ENCODE measurements at places on chromosomes 16 and 17.

- H3K36me3 ChIP-seq = no peaks in the 10 kb centered on the region
- no peak overlapping the region for H3K4me3 ChIP-seq
- H3K4me1 ChIP-seq = peaks cover 2% of the 10 kb centered on the region
- peaks cover 18% of the 10 kb centered on the region for H3K27me3 ChIP-seq
These were observed 50.3 kb upstream of the CLEC3A start for GRCh38 chr16:77972062-77972392.

- no peak for DNase-seq
- H3K4me1 ChIP-seq = no peaks in the 10 kb centered on the region
- no peak overlapping the region for H3K27ac ChIP-seq
These were observed 5.8 kb downstream of the MARVELD3 start for GRCh38 chr16:71631776-71632175.

- no peaks in the 10 kb centered on the region for H3K27me3 ChIP-seq
- no peak overlapping the region for H3K27ac ChIP-seq
- H3K4me3 ChIP-seq = no peak overlapping the region
These were observed 138.8 kb downstream of the MRM1 start for GRCh38 chr17:36740157-36740556.

DNA sequence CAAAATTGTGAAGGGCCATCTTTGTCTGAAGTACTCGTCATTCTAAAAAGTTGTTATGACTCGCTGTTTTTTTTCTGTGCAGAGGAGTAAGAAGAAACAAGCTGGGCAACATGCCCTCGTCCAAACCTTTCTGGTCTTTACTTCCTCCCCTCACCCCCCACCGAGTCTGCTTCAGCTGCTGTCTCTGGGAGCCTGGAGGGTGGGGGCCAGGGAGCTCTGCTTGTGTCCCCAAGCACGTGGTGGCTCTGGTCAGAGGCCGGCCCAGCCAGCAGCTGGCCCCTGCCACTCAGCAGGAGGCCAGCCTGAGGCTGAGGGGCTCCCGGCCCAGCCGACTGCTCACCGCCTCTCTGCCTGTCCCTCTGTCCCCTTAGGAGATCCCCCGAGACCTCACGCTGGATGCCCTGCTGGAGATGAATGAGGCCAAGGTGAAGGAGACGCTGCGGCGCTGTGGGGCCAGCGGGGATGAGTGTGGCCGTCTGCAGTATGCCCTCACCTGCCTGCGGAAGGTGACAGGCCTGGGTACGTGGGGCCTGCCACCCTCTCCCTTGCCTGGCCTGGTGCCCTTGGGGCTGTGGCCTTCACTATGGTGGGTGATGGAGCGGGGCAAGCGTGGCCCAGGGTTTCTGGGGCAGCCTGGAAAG, 53.7 kb upstream of the LGALS9 start:
- H3K27me3 ChIP-seq = no peaks in the 10 kb centered on the region
- no peak overlapping the region for H3K4me3 ChIP-seq
- DNase-seq = no peak
- H3K36me3 ChIP-seq = peaks cover 89% of the 10 kb centered on the region
- peaks cover 87% of the 10 kb centered on the region for H3K4me1 ChIP-seq

DNA sequence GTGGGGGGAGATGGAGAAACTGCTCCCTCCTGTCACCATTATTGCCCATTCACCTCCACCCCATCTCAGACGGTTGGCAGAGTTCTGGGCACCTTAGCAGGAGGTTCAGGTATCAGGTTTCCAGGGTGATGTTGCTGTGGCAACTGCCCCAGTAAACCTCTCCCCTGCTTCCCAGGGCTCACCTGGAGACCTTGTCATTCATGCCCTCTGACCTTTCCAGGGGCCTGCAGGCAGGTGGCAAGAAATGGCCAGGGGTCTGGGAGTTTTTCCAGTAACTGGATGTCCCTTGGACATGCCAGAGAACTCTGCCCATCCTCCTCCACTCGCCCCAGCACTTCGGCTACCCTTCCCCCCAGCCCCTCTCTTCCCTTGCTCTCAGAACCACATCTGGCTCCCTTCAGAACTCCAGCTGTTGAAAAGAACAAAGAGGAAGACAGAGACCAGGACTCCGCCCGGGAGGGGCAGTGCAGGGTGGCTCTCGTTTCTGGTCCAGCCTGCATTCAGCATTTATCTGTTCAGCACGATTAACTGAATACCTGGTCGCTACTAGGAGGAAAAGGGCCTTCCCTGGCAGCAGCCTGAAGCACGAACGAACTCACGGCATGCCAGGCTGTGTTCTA, 8.5 kb downstream of the MLLT6 start:
- H3K27ac ChIP-seq = peak overlapping the region; percentile 96
- H3K4me3 ChIP-seq = no peak overlapping the region
- H3K27me3 ChIP-seq = no peaks in the 10 kb centered on the region
- H3K4me1 ChIP-seq = peaks cover 68% of the 10 kb centered on the region
- peaks cover 98% of the 10 kb centered on the region for H3K36me3 ChIP-seq

GRCh38 chr16:84559311-84559932, 55.0 kb upstream of the MEAK7 start:
- H3K4me3 ChIP-seq = no peak overlapping the region
- H3K27me3 ChIP-seq = no peaks in the 10 kb centered on the region
- peaks cover 18% of the 10 kb centered on the region for H3K4me1 ChIP-seq
- DNase-seq = no peak

- H3K36me3 ChIP-seq = peaks cover 18% of the 10 kb centered on the region
- peaks cover 6% of the 10 kb centered on the region for H3K27me3 ChIP-seq
These were observed 390 bp downstream of the ZNRF1 start for GRCh38 chr16:74999219-74999608.

GRCh38 chr16:82616356-82616755, 10.4 kb upstream of the CDH13 start:
- H3K4me3 ChIP-seq = no peak overlapping the region
- no peaks in the 10 kb centered on the region for H3K4me1 ChIP-seq
- no peak overlapping the region for H3K27ac ChIP-seq
- H3K36me3 ChIP-seq = no peaks in the 10 kb centered on the region
- DNase-seq = no peak
- H3K27me3 ChIP-seq = peaks cover 6% of the 10 kb centered on the region

GRCh38 chr16:66598111-66598510, 6.4 kb upstream of the CMTM3 start:
- DNase-seq = no peak
- H3K36me3 ChIP-seq = no peaks in the 10 kb centered on the region
- peak overlapping the region; percentile 50 for H3K27ac ChIP-seq
- no peak overlapping the region for H3K4me3 ChIP-seq

DNA sequence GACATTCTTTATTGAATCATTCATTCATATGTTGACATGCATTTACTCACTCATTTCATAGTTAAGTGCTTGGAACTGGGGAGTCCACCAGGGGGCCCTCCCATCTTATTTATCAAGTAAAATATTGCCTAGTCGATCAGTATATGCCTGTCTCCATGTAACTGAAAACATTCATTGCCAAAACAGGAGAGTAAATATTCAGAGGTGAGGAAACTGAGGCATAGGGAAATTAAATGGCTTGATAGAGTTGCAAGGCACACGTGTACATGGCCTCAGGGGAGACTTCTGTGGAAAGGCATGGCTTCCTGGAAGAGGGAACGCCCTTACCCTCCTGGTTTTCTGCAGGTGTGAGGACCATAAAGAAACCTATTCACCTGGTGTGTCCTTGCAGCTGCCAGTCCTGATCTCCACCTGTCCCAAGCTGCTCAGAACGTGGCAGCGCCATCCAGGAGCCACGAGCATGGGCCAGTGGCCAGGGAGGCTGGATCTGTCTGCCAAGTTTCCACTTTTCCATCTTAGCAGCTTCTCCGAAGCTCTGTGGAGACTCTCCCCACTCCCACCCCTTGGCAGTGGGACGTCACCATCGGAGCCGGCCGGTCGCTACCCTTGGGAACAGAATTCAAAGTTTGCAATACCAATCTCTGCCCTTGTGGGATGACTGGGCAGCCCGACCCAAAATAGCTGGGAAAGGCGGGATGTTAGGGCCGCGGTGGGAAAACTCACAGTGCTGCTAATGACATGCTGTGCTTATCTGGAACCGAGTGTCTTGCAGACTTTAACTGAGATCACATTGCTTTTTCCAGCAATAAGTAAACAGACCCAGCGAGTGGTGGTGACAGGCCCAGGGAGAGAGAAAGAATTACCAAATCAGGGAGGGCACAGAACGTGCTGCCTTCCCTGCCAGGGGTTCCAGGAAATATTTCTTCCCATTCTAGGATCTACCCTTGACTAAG, 4.1 kb upstream of the C1QTNF1 start:
- no peak overlapping the region for H3K27ac ChIP-seq
- peaks cover 20% of the 10 kb centered on the region for H3K27me3 ChIP-seq
- no peak overlapping the region for H3K4me3 ChIP-seq
- no peaks in the 10 kb centered on the region for H3K36me3 ChIP-seq
- no peak for DNase-seq

DNA sequence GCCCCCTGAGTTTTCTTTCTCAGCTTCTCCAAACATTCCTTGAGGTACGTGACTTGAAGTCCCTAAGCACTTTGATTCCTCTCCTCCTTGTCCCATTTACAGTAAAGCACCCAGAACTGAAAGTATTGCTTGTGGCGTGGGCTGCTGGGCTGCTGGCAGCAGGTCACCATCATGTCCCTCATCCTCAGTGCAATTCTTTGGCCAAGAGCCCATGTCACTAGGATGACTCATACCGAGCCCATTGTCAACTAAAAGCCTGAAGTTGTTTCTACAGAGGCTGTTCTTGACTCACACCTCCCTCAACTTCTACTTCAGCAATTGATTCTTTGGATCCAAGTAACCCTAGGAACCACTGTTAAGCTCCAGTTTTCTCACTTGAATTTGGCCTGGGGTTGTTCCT, 54.3 kb downstream of the KPNA2 start:
- peaks cover 38% of the 10 kb centered on the region for H3K4me1 ChIP-seq
- H3K27me3 ChIP-seq = no peaks in the 10 kb centered on the region
- no peak overlapping the region for H3K4me3 ChIP-seq
- H3K36me3 ChIP-seq = no peaks in the 10 kb centered on the region

DNA sequence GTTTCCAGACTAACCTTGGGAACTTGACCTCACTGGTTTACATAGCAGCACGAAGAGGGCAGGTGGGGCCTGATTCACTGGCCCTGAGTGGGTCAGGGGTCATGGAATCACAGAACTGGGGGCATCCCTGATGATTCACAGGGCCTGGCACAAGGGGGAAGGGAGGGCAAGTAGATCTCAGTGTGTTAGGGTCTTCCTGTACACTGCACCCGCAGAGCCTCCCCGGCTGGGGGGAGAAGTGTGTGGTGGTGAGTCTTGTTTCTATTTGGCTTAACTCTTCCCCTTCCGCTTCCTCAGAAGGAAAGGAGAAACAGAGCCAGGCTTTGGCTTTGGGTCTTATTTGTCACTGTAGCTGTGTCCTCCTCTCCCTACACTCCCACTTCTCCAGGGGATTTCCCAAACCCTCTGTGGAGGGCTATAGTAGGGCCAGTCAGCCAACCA, 3.7 kb downstream of the STARD3 start:
- H3K27ac ChIP-seq = peak overlapping the region; percentile 71
- H3K36me3 ChIP-seq = peaks cover 15% of the 10 kb centered on the region
- peaks cover 72% of the 10 kb centered on the region for H3K4me1 ChIP-seq
- no peak for DNase-seq
- no peak overlapping the region for H3K4me3 ChIP-seq

GRCh38 chr17:59769887-59770286, 62.4 kb downstream of the VMP1 start:
- H3K4me1 ChIP-seq = peaks cover 47% of the 10 kb centered on the region

DNA sequence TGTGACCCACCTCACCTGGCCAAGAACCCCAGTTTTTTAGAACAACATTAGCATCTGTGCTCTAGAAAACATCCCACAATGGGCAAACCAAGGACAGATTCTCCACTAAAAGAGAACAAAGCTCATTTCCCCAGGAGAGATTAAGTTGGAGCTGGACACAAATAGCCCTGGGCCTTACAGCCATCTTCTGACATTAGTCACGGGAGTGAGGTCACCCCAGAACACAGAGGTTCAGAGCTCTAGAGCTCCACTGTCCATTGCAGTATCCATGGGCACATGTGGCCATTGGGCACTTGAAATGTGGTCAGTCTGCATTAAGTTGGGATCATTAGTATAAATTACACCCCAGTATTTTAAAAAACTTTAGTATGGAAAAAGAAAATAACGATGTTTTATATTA, 47.6 kb upstream of the RBBP6 start:
- no peak overlapping the region for H3K27ac ChIP-seq
- no peaks in the 10 kb centered on the region for H3K4me1 ChIP-seq
- no peak overlapping the region for H3K4me3 ChIP-seq
- H3K27me3 ChIP-seq = peaks cover 16% of the 10 kb centered on the region
- DNase-seq = no peak

- no peaks in the 10 kb centered on the region for H3K27me3 ChIP-seq
- no peak for DNase-seq
- peaks cover 75% of the 10 kb centered on the region for H3K36me3 ChIP-seq
- peaks cover 20% of the 10 kb centered on the region for H3K4me1 ChIP-seq
- H3K27ac ChIP-seq = no peak overlapping the region
- no peak overlapping the region for H3K4me3 ChIP-seq
These were observed 33.8 kb upstream of the KPNB1 start for GRCh38 chr17:47615766-47616424.

DNA sequence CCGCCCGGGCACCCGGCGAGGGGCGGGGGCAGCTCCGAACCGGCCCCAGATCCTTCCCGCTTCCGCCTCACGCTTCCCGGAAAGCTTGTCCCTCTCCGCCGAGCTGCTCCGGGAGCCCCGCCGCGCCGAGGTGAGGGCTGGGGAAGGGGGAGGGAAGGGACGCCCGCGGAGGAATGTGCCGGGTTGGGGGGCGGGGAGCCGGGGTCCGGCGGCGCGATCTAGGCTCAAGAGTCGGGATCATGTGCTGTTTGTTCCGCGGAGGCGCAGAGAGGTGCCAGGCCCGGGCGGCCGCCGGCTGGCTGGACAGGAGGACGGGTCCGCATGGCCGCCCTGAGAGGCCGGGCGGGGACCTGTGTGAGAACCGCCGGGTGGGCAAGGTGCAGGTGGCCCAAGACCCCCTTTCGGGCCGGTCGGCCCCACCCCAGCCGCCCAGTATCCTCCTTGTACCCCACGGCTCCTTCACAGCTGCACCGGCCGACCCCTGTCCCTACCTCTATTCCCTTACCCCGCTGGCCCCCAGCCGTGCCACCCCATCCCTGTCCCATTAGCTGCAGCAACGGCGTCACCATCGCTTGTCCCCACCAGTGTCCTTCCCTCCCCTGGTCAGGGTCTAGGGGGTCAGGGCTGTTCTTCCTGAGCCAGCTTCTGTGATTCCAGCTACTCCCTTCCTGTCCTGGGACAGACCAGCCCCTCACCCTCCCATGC, 429 bp downstream of the KIF1C start:
- H3K36me3 ChIP-seq = peaks cover 33% of the 10 kb centered on the region
- peak overlapping the region; percentile 83 for H3K4me3 ChIP-seq
- peaks cover 23% of the 10 kb centered on the region for H3K4me1 ChIP-seq
- H3K27ac ChIP-seq = peak overlapping the region; percentile 76
- no peak for DNase-seq

DNA sequence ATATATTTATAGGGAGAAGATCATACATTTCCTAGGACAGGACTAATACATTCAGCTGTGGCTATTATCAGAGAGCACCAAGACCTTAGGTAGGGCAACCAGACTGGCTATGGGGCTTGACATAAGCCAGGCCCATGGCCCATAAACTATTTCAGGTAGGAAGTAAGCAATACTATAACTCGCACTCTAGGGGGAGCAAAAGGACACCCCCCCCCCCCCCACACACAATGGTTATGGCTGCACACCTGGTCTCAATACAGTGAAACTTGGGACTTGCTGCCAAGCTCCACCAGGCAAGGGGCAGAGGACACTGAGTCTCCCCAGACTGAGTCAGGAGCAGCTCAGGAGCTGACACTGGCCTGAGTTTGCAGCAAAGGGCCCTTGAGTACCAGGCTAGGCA, 348.9 kb upstream of the ASIC2 start:
- DNase-seq = no peak
- H3K27me3 ChIP-seq = peaks cover 22% of the 10 kb centered on the region
- no peak overlapping the region for H3K4me3 ChIP-seq
- H3K4me1 ChIP-seq = peaks cover 7% of the 10 kb centered on the region
- no peaks in the 10 kb centered on the region for H3K36me3 ChIP-seq

GRCh38 chr16:55856950-55857349, 18.2 kb downstream of the CES5A start:
- no peaks in the 10 kb centered on the region for H3K36me3 ChIP-seq
- DNase-seq = no peak
- H3K4me3 ChIP-seq = no peak overlapping the region
- no peaks in the 10 kb centered on the region for H3K4me1 ChIP-seq
- peaks cover 18% of the 10 kb centered on the region for H3K27me3 ChIP-seq
